ENCODE measurements at places on chromosomes 3 and 15. TPM values are rescaled to one million over a fixed set of nuclear protein-coding genes. Genes with fewer than 3 reads are reported as not detected.

DNA sequence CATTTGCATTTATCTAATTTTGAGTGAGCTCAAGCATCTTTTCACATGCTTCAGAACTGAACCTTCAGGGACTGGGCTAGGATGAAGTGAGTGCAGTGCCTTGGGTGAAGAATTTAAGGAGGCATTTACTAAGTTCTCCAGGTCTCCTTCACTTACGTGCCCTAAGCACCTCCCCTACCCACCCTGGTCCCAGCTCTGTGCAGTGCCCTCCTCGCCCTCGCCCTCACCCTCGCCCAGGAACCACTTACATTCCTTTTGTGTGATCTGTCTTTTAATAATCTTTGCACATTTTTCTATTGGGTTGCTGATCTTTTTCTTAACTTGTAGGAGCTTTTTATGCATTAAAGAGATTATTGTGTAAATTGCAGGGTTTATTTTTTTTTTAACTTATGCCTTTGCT is 322.6 kb downstream of the THSD4 start:
- no peak for DNase-seq

DNA sequence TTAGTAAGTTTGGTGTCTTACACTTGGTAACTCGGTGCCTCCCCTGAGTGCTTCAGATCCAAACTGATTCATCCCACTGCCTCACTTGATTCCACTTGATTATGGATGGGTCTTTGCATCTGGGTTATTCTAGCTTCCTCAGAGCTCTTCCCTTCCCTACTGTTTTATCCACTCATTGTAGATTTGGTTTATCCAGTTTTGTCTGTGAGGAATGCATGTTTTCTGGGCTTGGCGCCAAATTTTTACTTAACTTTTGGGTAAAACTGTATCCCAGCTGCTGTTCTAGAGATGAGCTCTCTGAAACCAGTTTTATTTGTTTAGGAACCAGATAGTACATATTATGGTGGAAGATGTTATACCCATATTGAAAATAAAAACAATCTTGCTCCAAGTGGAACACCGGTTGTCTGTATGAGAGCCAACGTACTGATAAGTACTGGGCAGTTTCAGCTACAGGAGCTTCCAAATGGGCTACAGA is 20.9 kb downstream of the RAD54L2 start:
- DNase-seq, result no peak

DNA sequence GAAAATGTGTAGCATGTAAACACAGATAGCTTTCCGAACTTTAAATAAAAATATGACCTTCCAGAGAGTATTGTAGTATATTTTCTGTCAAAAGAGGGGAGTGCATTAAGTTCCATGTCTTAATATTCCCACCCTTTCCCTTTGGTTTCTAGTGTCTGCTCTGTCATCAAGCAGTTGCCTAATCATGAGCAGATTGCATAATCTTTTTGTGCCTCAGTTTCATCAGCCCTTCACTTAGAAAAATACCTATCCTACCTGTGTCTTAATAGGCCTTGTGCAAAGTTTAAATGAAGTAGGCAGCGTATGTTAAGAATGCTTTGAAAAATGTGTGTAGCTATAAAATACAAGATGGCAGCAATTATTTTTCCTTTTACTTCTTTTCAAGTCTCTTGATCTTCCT is 52.8 kb downstream of the CALML4 start:
- no peak for DNase-seq

Gene CD200
- 2.1 TPM for total RNA-seq

Gene MB21D2
- total RNA-seq, result 2.1 TPM

DNA sequence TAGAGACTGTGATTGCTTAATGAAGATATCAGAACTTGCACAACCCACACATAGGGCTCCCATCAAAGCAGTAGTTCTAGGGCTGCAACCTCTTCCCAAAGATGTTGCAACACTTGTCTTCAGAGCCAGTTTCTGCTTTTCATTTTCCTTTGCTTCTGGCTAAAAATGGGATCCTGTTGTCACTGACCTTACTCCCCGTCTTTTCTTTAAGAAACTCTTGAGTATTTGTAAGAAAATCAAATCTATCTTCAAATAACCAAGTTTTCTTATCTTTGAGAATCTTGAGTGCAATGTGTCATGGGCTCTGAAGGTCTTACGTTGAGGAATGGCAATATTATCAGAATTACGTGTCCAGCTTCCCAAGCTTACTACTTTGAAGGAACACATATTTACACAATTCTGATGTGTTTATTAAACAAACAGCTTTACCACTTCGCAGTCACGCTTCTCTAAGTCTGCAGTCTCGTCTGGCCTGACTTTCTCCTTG is 24.1 kb downstream of the CACNA1D start:
- DNase-seq, result no peak

Gene ZNF385D
- total RNA-seq, result 8.2 TPM

Gene RGMA
- 23.1 TPM for total RNA-seq

DNA sequence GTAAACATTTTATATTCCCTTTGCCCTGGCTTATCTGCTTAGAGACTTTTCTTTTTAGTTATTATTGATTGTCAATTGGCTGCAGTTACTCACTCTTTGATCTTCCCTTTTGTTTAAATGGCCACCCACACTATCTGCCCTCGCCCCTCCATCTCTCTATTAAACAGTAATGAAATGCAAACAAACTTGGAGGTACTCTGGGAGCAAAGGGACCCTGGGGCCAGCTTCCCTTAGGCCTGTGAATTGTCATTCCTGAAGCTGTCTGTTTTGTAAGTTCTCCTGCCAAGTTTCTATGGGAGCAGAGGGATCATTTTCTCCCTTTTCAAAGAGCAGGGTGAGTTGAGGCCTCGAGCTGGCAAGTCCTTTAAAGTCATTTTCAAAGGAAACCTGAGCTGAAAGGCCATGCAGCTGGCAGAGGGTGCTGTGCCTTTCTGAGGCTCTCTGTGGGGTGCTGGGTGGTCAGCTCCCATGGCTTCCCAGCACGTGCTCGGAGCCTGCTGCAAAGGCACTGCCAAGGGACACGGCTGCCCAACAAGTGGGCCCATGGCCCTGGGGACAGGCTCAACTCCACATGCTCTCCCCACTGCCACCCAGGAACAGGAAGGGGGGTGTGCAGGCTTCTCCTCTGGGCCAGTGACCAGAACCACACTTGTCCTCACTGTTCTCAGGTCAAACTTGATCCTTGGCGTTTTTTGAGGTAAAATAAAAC is 17.4 kb upstream of the RTP2 start:
- no peak for DNase-seq

DNA sequence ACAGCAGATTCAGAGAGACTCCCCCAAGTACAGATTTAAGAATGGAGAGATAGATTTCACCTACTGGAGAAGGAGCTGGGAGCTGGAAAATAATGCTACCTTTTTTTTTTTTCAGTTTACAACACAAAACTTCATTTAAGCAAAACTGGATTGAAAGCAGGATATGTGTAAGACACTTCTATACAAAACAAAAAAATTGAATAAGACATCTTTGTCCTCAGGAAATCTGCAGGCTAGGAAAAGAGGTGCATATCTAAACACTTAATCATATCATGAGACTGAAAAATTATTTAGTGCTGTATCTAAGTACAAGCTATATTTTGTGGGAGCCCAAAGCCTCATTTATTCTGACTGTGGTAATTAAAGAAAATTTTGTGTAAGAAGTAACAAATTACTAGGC is 516.1 kb downstream of the ZIC1 start:
- no peak for DNase-seq
